SK-N-SH (cell line): ENCODE measurements at places on chromosomes 3 and 15. TPM values are rescaled to one million over a fixed set of nuclear protein-coding genes. Genes with fewer than 3 reads are reported as not detected.

DNA sequence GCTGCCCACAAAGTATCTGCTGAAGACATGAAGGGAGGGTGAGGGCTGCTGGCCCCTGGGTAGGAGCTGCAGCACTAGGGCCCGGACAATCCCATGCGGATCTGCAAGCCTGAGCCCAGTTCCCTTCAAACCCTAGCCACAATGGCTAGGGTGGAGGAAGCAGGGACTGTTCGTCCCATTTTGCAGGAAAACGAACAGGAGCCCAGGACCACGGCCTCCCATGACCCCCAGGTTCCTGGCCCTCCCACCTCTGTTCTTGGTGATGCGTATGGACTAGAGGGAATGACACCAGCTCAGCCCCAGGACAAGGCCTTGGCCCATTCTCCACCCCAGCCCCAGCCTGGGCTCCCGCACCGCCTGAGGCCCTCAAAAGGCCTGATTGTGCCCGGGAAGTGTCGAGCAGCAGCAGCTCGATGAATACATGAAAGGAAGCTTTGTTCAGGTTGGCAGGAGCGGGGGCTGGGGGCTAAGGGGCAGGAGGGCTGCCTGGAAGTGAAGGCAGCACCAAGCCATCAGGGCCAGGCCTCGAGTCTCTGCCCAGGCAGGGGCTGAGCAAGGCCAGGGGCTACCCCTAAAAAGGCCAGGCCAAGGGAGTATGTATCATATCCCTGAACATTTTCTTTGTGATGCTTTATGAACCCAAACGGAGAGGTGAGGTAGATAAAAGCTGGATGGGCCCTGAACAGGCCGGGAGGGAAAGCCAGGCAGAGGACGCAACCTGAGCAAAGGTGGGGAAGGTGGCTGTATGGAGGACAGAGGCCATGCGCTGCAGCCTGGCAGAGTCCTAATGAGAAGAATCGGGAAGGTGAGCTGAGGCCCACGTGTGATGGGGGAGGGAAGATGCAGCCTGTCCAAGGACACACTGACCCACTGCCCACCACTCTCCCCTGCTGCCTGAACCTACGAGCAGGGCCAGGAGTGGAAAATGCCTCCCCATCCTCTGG is 12.2 kb downstream of the SEMA7A start:
- DNase-seq: no peak
- no peaks in the 10 kb centered on the region for H3K27me3 ChIP-seq
- no peak overlapping the region for H3K4me3 ChIP-seq
- no peak overlapping the region for H3K27ac ChIP-seq

DNA sequence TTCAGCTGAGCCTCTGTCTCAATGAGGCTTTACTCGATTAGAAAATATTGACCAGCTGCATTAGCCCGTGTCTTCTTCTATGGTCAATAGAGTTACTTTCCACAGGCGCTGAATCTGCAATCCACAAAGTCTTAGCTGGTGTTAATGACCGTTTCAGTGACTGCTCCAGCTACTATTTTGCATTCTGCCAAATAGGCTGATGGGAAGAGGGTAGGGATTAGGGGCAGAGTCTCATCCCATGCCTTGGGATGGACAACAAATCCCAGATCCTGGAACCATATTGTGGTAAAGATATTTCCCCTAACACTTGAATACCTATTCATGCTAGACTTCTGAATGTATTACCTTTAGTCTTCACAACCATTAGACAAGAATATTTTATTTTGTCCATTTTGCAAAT is 29.5 kb upstream of the MAGI1 start:
- H3K27ac ChIP-seq: no peak overlapping the region
- H3K36me3 ChIP-seq: no peaks in the 10 kb centered on the region
- H3K27me3 ChIP-seq: no peaks in the 10 kb centered on the region
- no peak overlapping the region for H3K4me3 ChIP-seq
- no peak for DNase-seq

The PP2D1 gene
- polyA plus RNA-seq: not detected in 2 replicates

DNA sequence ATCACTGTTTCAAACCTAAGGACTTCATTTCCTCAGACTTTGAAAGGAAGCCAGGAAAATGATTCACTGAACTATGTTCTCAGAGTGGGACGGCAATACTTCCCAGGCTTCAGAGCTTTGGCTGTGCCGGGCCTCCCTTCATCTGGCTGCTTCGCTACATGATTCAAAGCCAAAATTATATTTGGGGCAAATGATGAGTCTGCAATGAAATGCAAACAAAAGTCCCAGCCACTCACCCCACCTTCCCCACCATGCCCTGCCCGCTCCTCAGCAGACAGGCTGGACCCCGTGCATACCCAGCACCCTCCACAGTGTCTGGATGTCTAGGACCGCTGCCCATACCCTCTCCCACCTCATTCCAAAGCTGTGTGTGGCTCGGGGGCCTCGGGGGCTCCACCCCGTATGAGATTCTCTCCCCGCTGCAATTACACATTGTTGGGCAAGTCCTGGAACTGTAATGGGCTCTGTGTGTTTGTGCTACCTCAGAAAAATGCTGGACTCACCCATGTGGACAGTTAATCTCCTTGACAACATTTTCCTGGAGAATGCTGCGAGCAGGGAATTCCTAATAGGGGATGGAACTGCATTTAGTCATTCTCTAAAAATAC is 32.2 kb downstream of the ATP10A start:
- H3K4me3 ChIP-seq: no peak overlapping the region
- no peaks in the 10 kb centered on the region for H3K27me3 ChIP-seq
- H3K4me1 ChIP-seq: no peaks in the 10 kb centered on the region
- H3K27ac ChIP-seq: no peak overlapping the region

- H3K36me3 ChIP-seq: no peaks in the 10 kb centered on the region
- no peak for DNase-seq
- no peak overlapping the region for H3K27ac ChIP-seq
These were observed 110.9 kb downstream of the STXBP5L start for GRCh38 chr3:121018917-121019321.

DNA sequence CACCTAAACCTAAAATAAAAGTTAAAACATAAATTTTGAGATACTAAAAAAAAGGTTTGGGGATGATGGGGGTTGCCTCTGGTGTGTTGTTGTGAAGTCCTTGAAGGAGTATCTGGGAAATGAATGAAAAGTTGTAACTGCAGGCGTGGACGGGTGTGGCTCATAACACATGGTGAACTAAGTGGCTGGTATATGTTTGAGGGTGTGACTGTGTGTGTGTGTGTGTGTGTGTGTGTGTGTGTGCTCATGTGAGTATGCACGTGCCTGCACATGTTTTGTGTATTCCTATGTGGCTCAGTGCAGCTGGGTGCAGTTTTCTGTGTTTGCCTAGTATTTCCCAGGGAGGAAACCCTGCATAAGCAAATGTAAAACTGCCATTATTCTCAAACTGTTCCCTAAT is 229.9 kb upstream of the TRIM42 start:
- H3K4me1 ChIP-seq: no peaks in the 10 kb centered on the region
- H3K27ac ChIP-seq: no peak overlapping the region
- no peaks in the 10 kb centered on the region for H3K36me3 ChIP-seq
- DNase-seq: no peak
- no peak overlapping the region for H3K4me3 ChIP-seq

- no peak overlapping the region for H3K4me3 ChIP-seq
- no peak overlapping the region; the same call in 1 of the 2 replicates for H3K27ac ChIP-seq
- no peak for DNase-seq
- H3K27me3 ChIP-seq: no peaks in the 10 kb centered on the region
- H3K36me3 ChIP-seq: no peaks in the 10 kb centered on the region
These were observed 71.1 kb upstream of the OXTR start for GRCh38 chr3:8840556-8840955.

GRCh38 chr3:40313975-40314860 is 4.7 kb downstream of the EIF1B start:
- DNase-seq: no peak
- no peak overlapping the region for H3K4me3 ChIP-seq
- H3K36me3 ChIP-seq: peaks cover 26% of the 10 kb centered on the region
- no peaks in the 10 kb centered on the region for H3K27me3 ChIP-seq
- peaks cover 18% of the 10 kb centered on the region; the same call in 1 of the 2 replicates for H3K4me1 ChIP-seq

The DLL4 gene
- 0.03 TPM in 2 replicates for polyA plus RNA-seq

The COL6A6 gene
- polyA plus RNA-seq: not detected in 2 replicates

DNA sequence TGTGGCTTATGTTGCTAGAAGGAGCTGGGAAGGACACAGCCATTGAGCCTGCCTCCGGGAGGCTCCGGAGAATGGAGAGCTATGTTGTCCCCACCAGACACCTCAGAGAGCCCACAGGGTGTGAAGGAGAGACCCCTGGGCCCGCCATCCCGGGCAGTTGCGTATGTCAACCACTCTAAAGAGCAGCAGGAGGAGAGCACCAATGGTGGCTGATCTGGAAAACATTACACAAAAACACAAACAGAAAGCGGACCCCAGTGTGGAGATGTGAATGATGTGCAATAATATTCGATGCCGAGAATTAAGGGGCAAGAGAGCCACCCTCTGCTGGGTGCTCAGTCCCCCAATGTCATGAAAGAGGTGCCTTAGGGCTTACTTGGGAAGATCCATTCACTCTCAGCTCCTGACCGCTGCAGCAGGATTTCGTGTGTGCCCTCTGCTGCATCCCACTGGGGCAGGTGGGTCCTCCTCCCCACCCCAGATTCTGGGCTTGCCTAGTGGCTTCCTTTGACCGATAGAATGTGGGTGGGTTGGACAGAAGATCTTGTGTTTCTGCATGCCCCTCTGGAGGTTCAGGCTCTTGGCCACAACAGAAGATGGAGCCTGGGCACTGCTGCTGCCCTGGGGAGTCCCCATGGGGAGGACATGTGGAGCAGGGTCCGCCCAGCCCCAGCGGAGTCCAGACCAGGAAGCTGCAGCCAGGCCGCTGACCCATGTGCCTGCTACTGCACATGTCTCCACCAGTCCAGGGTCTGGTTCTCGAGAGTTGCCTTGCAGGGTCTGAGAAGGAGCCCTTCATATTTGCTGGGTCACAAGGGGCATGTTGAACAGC is 245.3 kb downstream of the OCA2 start:
- no peaks in the 10 kb centered on the region; the same call in 1 of the 2 replicates for H3K4me1 ChIP-seq
- H3K36me3 ChIP-seq: no peaks in the 10 kb centered on the region
- H3K27ac ChIP-seq: no peak overlapping the region
- DNase-seq: no peak

The SERINC4 gene
- polyA plus RNA-seq: 0.05 TPM in 1 of 2 replicates, not detected in the other

- no peaks in the 10 kb centered on the region for H3K27me3 ChIP-seq
- H3K4me3 ChIP-seq: no peak overlapping the region
- H3K4me1 ChIP-seq: peaks cover 4% of the 10 kb centered on the region; the same call in 1 of the 2 replicates
- no peak overlapping the region for H3K27ac ChIP-seq
- no peaks in the 10 kb centered on the region for H3K36me3 ChIP-seq
These were observed 188.8 kb downstream of the FEZF2 start for GRCh38 chr3:62184559-62184958.

DNA sequence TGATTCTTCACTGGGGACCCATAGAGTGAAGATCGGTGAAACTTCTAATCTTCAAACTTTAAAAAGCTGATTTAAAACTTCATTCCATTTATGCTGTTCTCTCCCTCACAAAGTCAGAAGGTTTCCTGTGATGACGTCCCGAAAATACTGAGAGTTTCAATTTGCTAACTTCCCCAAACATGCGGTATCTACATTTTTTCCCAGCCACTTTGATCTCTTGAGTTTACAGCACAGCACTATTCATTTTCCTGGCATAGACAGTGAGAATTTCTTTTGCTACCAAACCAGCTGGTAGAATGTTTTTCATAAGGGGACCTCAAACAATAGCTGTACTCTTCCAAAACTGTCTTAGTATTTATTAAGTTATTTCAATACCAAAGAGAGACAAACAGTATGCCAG is 156.8 kb downstream of the LSAMP start:
- H3K4me1 ChIP-seq: no peaks in the 10 kb centered on the region; the same call in 1 of the 2 replicates
- no peak overlapping the region for H3K4me3 ChIP-seq
- no peaks in the 10 kb centered on the region for H3K36me3 ChIP-seq
- no peak overlapping the region for H3K27ac ChIP-seq
- no peaks in the 10 kb centered on the region for H3K27me3 ChIP-seq

- no peaks in the 10 kb centered on the region for H3K27me3 ChIP-seq
- H3K4me1 ChIP-seq: no peaks in the 10 kb centered on the region
- peak; percentile 77 for DNase-seq
- H3K4me3 ChIP-seq: no peak overlapping the region
These were observed 14.8 kb downstream of the NT5DC2 start for GRCh38 chr3:52518723-52519444.

GRCh38 chr3:29226706-29227105 is 54.2 kb upstream of the RBMS3 start:
- no peak for DNase-seq
- H3K27me3 ChIP-seq: no peaks in the 10 kb centered on the region
- H3K4me3 ChIP-seq: no peak overlapping the region
- no peaks in the 10 kb centered on the region for H3K36me3 ChIP-seq

GRCh38 chr15:65086680-65087111 is 10.2 kb downstream of the KBTBD13 start:
- DNase-seq: peak; percentile 73
- H3K27ac ChIP-seq: no peak overlapping the region
- no peaks in the 10 kb centered on the region for H3K4me1 ChIP-seq
- H3K4me3 ChIP-seq: no peak overlapping the region
- no peaks in the 10 kb centered on the region for H3K36me3 ChIP-seq

- no peaks in the 10 kb centered on the region for H3K36me3 ChIP-seq
- H3K4me1 ChIP-seq: peaks cover 38% of the 10 kb centered on the region; the same call in 1 of the 2 replicates
- DNase-seq: no peak
- H3K4me3 ChIP-seq: no peak overlapping the region
- no peaks in the 10 kb centered on the region for H3K27me3 ChIP-seq
These were observed 37.5 kb downstream of the EHD4 start for GRCh38 chr15:41934843-41935242.

The GALNT15 gene
- polyA plus RNA-seq: 4.7 and 6.5 TPM in 2 replicates

The FOXB1 gene
- polyA plus RNA-seq: not detected in 2 replicates

The NEK10 gene
- 1.0 and 1.5 TPM in 2 replicates for polyA plus RNA-seq

- no peaks in the 10 kb centered on the region for H3K36me3 ChIP-seq
- no peak overlapping the region for H3K27ac ChIP-seq
- no peaks in the 10 kb centered on the region; the same call in 1 of the 2 replicates for H3K27me3 ChIP-seq
- DNase-seq: no peak
These were observed 191.5 kb downstream of the TP63 start for GRCh38 chr3:189822726-189823125.

- no peak overlapping the region for H3K27ac ChIP-seq
- no peaks in the 10 kb centered on the region for H3K27me3 ChIP-seq
- no peak for DNase-seq
- H3K4me1 ChIP-seq: no peaks in the 10 kb centered on the region
These were observed 342.0 kb upstream of the PDZRN3 start for GRCh38 chr3:73966733-73967132.

- H3K27ac ChIP-seq: no peak overlapping the region
- DNase-seq: no peak
- peaks cover 3% of the 10 kb centered on the region; the same call in 1 of the 2 replicates for H3K4me1 ChIP-seq
- no peaks in the 10 kb centered on the region for H3K27me3 ChIP-seq
- H3K36me3 ChIP-seq: no peaks in the 10 kb centered on the region
These were observed 212.5 kb upstream of the GADL1 start for GRCh38 chr3:31106912-31107311.

The HERC2 gene
- polyA plus RNA-seq: 18.9 and 22.3 TPM in 2 replicates

The NR1I2 gene
- 0.03 TPM in 1 of 2 replicates, not detected in the other for polyA plus RNA-seq

DNA sequence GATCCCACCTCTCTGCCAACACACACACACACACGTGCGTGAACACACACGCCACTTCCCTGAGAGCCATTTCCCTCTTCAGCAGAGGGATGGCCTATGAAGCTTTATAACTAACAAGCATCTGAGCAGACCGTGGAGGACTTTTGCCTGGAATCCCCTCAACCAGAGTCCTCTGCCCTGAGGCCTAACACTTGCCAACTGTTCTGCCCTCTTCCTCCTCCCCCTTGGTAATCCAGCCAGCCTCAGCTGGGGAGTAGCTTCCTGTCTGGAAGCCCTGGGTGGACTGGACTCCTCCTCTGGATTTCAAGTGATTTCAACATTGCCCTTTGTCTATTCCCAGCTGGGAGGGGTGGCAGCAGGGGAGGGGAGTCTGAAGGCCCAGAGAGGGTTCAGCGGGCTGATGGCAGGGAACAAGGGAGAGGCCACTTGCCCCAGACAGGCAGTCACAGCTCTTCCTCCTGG is 68.4 kb upstream of the HACD2 start:
- H3K27me3 ChIP-seq: no peaks in the 10 kb centered on the region
- H3K4me3 ChIP-seq: no peak overlapping the region
- H3K36me3 ChIP-seq: peaks cover 61% of the 10 kb centered on the region
- peaks cover 16% of the 10 kb centered on the region; the same call in 1 of the 2 replicates for H3K4me1 ChIP-seq
- peak; percentile 51 for DNase-seq
